Activated naive CD8-positive, alpha-beta T cell treated with anti-CD3 and anti-CD28 coated beads, Interleukin-2, amount 10 ng/mL, durations not matched to agents 7 days and 5 days (primary cell): ENCODE measurements at places on chromosomes 11 and 22.

GRCh38 chr11:106288822-106289387, 211.4 kb downstream of the AASDHPPT start:
- no peak overlapping the region for H3K27ac ChIP-seq
- H3K4me1 ChIP-seq: no peaks in the 10 kb centered on the region
- no peaks in the 10 kb centered on the region for H3K36me3 ChIP-seq
- no peak for DNase-seq

DNA sequence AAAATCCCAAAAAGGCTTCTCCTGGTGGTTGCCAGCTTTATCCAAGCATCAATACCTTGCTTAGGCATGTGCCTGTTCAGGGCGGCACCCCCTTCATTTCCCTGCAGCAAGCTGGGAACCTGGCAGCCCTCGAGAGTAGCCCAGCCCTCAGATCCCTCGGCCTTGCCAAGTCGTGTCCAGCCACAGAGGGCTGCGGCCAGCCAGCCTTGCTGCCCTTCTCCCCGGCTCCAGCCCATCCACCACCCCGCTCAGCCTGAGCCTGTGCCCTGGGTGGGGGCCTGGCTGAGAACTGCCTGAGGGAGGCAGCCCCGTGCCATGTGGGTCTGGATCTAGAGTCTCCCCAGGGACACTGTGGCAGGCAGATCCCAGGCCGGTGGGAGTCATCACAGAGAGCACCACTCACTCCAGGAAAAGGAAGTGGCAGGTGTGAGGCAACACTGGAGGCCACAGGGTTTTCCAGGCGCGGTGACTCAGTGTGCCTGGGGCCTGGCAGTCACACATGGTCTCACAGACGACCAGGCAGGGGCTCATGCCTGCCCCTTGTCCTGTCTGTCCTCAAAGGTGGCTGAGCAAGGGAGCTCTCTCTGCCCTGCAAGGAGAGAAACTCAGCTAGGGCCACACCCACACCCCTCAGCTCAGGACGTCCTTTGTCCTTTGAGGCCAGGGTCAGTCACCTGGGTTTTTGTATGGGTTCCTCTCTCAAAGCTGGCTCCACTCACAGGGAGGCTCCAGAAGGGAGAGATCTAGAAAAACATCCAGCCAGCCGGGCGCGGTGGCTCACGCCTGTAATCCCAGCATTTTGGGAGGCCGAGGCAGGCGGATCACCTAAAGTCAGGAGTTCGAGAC, 12.2 kb upstream of the CDC42BPG start:
- peaks cover 70% of the 10 kb centered on the region for H3K4me1 ChIP-seq
- H3K36me3 ChIP-seq: peaks cover 26% of the 10 kb centered on the region
- peak overlapping the region; percentile 63 for H3K27ac ChIP-seq
- H3K4me3 ChIP-seq: peak overlapping the region; percentile 62

DNA sequence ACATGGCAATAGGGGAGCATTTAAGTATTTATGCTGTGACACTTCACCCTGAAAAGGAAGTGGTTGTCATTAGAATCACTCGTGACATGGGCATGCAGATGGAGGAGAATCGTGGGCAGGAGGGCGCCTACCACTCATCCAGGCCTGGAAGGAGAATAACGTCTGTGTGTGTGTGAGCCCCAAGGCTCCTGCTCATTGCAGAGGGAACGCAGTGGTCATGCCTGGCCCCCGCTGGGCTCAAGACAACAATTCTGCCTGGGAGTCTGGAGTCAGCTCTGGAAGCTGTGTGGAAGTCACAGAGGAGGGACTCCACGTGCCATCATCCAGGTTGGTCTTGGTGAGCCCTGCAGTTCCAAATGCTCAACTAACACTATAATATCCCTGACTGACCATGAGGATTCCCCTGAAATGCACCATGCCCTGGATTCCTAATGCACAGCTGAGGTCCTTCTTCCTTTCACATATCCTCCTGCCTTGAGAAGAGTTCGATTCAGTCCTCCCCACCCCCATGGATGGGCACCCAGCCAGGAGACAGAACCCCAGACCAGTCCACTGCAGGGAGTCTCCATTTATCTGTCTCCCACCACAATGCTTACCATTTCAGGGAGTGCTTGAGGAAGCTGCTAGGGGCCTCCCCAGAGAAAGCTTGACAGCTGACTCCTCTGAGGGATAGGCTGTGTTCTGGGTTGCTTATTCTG, 446.9 kb upstream of the B3GAT1 start:
- H3K4me3 ChIP-seq: no peak overlapping the region
- H3K4me1 ChIP-seq: no peaks in the 10 kb centered on the region
- DNase-seq: no peak
- no peaks in the 10 kb centered on the region for H3K36me3 ChIP-seq

GRCh38 chr11:83528225-83528624, 242.1 kb upstream of the CCDC90B start:
- no peaks in the 10 kb centered on the region for H3K4me1 ChIP-seq
- H3K27ac ChIP-seq: no peak overlapping the region
- no peak for DNase-seq
- H3K36me3 ChIP-seq: no peaks in the 10 kb centered on the region
- H3K27me3 ChIP-seq: peaks cover 4% of the 10 kb centered on the region
- no peak overlapping the region for H3K4me3 ChIP-seq

- no peak overlapping the region for H3K27ac ChIP-seq
- peaks cover 16% of the 10 kb centered on the region for H3K27me3 ChIP-seq
- no peaks in the 10 kb centered on the region for H3K36me3 ChIP-seq
- H3K4me1 ChIP-seq: peaks cover 2% of the 10 kb centered on the region
These were observed 47.5 kb downstream of the IGLL5 start for GRCh38 chr22:22935056-22935545.
